Fibroblast of the conjunctiva (primary cell): ENCODE measurements at places on chromosomes 5 and 9.

- DNase-seq, result no peak
Measured at GRCh38 chr9:99368341-99369326, 146.6 kb downstream of the SEC61B start.

GRCh38 chr9:19108038-19108437, 5.3 kb upstream of the HAUS6 start:
- DNase-seq, result no peak

GRCh38 chr5:93675460-93676450, 65.6 kb downstream of the POU5F2 start:
- DNase-seq, result no peak

GRCh38 chr5:82334856-82335255, 56.7 kb upstream of the RPS23 start:
- no peak for DNase-seq

DNA sequence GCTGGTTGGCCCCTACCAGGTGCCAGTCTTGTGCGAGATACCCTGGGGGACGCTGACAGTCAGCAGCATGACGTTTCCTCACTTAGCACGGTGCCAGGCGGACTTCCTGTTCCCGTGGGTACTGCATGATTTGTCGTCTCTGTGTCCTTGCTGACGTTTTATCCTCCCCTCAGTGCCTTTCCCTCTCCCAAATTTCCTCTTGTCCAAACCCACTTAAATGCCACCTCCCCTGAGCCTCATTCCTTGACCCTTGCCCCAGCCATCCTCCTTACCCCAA, 60.6 kb upstream of the SAP30L start:
- DNase-seq, result no peak

DNA sequence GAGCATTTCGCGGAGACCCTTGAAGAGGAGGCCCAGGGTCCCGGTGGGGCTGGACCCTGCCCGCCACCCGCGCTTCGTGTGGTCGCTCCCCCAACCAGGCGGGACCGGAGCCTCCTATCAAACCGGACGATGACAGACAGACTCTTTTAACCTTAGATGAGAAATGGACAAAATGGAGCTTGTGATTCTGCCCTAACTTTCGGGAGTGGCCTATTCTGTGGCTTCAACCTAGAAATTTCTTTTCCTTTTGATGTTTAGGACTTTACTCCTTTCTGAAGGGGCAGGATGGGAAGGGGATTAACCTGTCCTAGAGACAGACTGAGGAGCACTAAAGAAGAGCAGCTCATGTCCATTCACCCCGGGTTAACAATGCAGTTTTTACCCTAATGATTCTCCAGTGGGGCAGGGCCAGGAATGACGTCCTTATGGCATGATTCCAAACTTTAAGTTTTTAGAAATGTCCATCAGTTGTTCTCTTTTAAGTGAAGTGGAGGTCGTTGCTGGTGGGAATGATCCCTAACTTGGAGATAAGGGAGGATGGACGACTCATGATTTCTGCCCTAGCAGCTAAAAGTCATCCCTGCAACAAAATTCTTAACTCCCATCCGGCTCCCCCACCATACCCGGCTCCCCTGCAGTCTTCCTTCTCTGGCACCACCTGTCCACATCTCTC, 1.0 kb downstream of the NIPSNAP3A start:
- no peak for DNase-seq

DNA sequence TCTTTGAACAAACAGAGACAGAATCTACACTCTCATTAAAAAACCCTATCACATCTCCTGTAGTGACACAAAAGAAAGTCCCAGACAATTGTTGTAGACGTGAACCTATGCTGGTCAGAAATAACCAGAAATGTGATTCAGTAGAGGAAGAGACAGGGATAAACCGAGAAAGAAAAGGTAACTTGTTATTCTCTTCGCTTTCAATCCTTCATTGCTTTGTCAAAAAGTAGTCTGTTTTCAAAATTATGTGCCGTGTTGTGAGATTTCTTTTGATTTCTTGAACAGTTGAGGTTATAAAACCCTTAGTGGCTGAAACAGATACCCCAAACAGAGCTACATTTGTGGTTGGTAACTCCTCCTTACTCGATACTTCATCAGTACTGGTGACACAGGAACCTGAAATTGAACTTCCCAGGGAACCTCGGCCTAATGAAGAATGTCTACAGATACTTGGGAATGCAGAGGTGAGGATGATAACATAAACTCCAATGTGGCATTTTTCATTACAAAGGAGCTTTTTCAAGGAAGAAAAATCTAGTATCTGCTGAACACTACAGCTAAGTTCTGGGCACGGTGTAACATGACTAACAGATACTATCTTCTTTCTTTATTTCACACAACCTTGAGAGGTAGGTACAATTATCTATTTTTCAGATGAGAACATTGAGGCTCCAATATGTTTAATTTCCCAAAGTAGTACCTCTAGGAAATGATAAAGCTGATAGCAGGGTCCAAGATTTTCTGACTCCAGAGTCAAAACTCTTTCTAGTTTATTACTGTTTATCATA, 14.3 kb downstream of the HMGCR start:
- no peak for DNase-seq

DNA sequence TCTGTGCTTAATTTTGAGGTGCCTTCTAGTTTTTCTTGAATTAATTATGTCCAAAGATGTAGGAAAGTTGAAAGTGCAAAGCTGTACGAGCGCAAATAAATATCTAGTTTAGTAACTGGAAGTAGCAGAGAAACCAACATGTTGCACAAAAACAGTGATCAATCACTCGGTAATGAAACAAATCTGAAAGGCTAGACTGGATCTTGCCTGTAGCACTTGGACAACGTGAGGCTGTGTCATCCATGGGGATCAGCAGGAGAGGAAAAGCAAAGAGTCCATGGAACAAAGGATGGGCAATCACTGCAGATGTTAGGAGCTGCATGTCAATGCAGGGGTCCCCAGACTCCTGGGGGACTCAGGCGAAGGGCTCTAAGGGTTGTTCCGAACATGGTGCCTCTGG, 424.2 kb downstream of the IRX1 start:
- no peak for DNase-seq

GRCh38 chr9:34343605-34344004, 14.2 kb downstream of the NUDT2 start:
- no peak for DNase-seq

DNA sequence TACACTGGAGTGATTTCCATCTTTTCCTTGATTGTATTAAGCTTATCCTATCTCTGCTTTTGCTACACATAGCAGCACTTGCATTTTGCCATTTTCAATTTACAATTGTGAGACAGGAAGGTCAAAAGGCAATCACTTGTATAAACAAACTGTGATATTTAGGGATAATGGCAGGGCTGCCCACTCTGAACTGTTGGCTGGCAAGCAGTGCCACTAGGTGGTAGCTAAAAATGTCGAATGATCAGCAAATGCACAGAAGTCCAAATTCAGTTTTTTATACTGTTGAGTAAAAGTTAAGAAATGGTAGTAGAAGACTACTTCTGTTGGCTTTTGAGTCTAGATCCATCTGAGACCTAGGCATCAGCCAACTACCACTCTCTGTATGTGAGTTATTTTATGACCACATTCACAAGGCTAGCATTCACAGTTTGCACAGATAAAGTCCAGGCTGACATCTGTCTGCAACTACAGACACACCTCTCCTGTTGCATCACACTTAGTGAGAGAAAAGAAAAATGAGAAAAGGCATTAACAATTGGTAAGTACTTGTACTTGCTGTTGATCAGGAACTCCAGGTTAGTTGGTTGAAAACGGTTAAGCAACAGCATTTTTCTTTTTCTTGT, 108.8 kb upstream of the ASTN2 start:
- DNase-seq, result no peak

DNA sequence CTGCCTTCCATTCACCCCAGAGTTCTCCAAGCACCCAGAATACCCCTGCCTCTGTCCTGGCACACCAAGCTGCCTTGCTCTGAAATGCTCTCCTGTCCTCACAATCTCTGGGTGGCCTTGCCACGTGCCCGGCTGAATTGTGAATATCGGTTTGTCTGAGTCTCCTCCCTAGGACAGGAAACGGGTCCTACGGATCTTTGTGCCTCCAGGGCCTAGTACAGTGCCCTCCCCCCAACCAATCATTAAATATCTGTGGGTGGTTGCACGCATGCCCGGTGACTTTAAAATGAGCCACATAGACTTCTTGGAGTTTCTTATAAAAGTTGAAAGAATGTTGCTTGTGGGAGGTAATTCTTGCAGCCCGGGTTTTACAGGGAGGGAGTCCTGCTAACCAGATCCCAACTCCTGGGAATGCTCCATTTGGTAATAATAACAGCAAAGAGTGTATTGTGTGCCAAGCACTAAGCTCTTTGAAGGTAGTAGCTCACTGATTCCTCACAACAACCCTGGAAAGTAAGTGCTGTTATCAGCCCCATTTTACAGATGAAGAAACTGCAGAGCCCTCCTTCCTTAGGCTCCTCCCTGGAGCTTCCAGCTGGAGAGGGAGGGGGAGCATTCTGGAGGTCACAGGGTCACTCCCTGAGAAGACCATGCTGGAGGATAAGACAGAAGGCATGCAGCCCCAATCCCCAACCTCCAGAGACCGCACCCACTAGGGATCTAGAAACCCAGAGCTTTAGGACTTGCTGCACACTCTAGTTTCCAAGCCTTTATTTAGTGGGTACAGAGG, 23.4 kb downstream of the URM1 start:
- no peak for DNase-seq

DNA sequence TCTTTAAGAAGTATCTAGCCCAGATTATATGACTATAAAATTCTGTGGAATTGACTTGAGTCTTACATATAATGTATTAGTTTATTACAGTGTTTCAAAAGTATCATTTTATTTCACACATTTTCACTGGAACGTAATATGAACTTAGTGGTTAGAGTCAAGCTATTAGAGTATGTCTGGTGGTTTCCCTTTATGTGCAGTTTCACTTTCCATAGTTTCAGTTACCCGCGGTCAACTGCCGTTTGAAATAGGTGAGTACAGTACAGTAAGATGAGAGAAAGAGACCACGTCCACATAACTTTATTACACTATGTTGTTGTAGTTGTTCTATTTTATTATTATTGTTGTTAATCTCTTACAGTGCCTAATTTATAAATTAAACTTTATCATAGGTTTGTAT, 50.5 kb downstream of the COMMD10 start:
- DNase-seq, result no peak

GRCh38 chr5:118405650-118406061, 582.7 kb downstream of the DTWD2 start:
- DNase-seq, result no peak

GRCh38 chr9:89153232-89154017, 25.2 kb downstream of the SHC3 start:
- no peak for DNase-seq

GRCh38 chr5:146527785-146528184, 11.8 kb upstream of the GPR151 start:
- no peak for DNase-seq

DNA sequence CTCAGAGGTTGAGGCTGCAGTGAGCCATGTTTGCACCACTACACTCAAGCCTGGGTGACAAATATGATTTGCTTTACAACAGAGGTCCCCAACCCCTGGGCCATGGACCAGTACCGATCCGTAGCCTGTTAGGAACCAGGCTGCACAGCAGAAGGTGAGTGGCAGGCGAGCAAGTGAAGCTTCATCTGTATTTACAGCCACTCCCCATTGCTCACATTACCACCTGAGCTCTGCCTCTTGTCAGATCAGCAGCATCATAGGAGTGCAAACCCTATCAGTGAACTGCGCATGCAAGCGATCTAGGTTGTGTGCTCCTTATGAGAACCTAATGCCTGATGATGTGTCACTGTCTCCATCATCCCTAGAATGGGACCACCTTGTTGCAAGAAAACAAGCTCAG, 42.5 kb downstream of the SAXO1 start:
- no peak for DNase-seq

GRCh38 chr9:75455444-75455921, 367.2 kb downstream of the OSTF1 start:
- no peak for DNase-seq

DNA sequence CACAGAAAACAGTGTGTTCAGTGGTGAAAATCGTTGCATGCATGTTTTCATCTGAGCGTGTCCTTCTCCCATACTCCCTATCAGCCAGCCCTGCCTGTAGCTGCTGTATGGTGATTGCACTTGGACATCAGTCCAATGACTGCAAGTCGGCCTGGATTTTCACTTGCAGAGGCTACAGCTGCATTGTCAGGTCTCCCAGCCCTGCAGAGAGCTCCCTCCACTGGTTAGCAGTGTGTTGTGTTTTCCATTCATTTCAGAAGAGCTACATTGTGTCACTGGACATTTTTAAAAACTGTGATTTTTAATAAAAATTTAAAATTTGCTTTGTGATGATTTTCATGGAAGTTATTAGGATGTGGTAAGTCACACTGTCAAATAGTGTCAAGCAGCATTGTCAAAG, 96.6 kb downstream of the SYK start:
- DNase-seq, result no peak

DNA sequence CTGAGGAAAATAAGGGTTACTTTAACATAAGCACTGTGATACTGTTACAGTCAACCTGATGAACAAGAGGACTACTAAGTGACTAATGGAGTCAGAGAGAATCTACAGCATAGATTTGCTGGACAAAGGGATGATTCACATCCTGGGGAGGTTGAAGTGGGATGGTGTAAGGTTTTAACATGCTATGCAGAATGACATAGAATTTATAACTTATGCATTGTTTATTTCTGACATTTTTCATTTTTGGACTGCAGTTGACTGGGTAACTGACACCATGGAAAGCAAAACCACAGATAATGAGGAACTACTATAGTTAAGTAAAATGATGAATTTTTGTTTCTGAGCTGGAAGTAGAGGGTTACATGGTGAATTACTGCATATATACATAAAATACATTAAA, 389.2 kb downstream of the MAT2B start:
- DNase-seq, result no peak

DNA sequence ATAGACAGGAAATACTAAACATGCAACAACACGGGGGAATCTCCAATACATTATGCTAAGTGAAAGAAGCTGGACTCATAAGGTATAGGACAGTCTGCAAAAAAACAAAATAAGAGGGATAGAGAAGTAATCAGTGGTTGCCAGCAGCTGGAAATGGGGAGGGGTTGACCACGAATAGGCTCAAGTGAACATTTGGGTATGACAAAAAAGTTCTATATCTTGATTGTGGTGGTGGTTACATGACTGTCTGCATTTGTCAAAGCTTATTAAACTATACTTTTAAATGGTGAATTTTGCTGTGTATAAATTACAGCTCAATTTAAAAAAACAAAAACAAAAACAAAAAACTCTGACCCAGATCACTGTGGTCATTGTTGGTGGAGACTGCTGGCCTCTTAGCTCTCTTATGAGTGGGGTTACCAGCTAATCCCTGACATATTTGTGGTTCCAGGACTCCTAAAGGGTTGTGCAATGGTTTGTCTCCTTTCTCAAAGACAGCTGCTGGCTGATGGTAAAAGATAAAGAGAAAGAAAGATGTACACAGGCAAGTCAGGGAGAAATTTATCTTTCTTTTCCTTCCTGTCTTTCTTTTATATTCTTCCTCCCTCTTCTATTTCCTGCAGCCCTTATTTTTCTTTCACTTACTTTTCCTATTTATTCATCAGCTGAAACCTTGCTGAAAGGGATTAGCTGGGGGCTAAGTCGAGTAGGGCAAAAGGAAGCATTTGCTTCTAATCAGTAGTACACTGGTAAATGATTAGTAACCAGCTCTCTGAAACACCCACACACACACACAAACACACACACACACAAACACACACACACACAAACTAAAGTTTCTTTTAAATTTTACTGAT, 42.6 kb upstream of the APC start:
- peak; percentile 38 for DNase-seq

- no peak for DNase-seq
Measured at GRCh38 chr5:155897761-155898160, 429.2 kb upstream of the SGCD start.

GRCh38 chr5:83865579-83865978, 144.9 kb upstream of the HAPLN1 start:
- DNase-seq, result no peak
